CD4-positive, alpha-beta T cell treated with Interleukin-12 subunit alpha and Interleukin-12 subunit beta, for 1 hour (primary cell): ENCODE measurements at places on chromosomes 16 and 17.
A peak's percentile ranks its signal among the peaks of the same experiment; 100 is the strongest.

DNA sequence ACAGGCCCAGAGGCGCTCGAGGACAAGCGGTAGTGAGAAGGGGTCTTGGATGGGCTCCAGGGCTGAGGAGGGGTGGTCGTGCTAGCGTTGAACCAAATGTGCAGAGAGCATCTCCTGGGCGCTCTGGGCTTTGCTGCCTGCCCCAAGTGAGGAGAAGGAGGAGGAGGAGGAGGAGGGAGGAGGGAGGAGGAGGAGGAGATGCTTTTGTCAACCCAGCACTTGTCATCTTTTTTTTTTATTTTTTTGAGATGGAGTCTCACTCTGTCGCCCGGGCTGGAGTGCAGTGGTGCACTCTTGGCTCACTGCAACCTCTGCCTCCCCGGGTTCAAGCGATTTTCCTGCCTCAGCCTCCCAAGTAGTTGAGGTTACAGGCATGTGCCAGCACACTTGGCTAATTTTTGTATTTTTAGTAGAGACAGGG lies 59.8 kb downstream of the PGS1 start:
- no peak for DNase-seq

GRCh38 chr17:47649972-47650524 lies 329 bp downstream of the KPNB1 start:
- DNase-seq = peak; percentile 58

DNA sequence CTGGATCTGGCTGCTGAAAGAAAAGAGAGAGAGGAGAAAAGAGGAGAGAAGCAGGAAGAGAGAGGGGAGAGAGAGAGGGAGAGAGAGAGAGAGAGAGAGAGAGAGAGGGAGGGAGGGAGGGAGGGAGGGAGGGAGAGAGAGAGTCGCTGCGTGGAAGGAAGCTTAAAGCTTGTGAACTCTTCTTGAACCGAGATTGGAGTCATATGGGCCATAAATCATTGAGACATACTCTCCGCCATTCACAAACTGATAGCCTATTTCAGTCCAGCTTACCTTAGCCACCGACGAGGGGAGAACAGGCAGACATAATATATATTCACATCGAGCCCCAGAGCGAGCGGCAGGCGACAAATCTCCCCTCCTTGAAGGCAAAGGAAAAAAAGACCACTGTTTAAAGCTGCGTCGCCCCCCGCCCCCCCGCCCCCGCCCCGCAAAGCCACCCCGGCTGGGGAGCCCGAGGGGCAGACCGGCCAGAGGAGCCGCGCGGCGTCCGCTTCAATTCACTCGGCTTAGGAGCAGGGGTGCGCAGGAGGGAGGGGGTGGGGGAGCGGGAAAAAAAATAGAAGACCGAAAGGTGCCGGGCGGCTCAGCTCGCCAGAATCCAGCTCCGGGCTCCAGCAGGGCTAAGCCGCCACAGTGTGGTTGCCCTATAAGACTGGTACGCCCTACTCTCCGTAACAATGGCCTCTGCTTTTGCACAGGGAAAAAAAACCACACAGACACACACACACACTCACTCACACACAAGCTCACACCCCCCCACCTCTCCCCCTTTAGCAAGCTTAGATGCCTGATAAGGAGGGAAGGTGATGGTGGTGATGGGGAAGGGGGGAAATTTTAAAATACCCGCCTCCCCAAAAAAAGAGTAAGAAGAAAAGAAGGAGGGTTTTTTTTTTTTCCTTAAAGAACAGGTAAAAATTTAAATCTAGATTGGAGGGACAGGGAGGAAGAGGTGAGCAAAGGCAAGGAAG lies 10.6 kb upstream of the HOXB2 start:
- peak; percentile 24 for DNase-seq

- no peak for DNase-seq
Observed at GRCh38 chr16:47634727-47635126, 173.6 kb downstream of the PHKB start.

GRCh38 chr16:82300374-82300951 lies 130.4 kb upstream of the MPHOSPH6 start:
- no peak for DNase-seq

- DNase-seq = no peak
Observed at GRCh38 chr16:85422632-85423550, 190.2 kb upstream of the GSE1 start.

GRCh38 chr17:57016071-57016763 lies 38.3 kb downstream of the SCPEP1 start:
- DNase-seq = no peak

DNA sequence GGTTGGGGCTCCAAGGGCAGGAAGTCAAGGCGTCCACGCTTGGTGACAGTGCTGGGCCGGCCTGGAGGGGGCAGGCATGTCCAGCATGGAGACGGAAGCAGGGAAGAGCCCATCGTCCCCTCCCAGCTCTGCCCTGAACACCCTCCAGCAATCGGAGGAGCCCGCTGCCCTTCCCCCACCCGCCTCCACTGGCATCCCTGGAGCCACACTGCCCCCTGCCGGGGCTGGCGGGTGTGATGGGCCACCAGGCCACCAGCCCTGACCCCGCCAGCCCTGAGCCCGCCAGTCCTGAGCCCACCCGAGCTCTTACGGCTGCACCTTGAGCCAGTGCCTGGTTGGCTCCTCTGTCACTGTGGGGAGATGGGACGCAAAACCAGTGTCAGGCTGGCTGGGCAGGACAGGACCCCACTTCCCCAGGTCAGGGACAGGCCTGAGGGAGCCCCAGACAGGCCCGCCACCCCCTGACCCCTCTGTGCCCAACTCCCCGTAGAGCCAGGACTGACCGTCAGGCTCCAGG lies 4.1 kb upstream of the CDH15 start:
- DNase-seq = peak; percentile 82

DNA sequence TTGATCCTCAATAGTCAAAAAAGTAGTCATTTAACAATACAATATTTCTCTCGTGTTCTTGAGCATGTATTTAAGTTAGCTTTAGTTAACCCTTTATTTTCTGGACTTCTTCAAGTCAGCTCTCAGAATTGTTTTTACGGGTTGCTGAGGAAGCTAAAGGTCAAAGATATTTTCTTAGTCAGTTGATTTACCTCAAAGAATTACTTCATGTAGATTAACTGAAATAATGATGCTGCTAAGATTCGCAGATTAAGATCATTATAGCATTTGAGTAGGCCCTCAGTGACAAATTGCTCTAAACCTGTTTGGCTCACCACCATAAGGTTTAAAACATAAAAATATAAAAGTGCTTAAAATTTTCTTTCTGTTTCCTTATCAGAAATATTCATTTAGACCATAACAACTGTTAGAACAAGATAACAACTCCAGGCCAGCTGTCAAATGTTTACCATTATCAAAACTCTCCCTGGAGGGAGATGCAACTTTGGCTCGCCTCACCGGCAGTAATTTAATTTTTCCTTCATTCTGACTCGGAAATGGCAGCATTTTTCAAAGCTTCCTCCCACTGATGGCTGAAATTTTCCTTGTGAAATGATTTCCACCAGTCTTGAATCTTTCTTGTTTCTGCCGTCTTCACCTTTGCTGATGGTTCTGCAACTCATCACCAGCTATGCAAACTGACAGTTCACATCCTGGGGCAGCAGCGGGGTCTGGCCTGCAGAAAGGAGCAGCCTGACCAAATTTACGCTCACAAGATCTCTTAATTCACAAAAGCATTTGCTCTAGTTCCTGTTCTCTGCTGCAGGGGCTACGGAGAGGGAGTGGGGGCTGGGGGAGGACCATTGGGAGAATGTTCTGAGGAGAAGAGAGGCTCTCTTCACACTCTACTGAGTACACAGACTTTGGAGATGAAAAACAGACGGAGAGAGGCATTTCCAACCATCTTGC lies 254.8 kb upstream of the TBX2 start:
- DNase-seq = no peak

- DNase-seq = no peak
Observed at GRCh38 chr16:86022381-86022960, 123.5 kb downstream of the IRF8 start.

DNA sequence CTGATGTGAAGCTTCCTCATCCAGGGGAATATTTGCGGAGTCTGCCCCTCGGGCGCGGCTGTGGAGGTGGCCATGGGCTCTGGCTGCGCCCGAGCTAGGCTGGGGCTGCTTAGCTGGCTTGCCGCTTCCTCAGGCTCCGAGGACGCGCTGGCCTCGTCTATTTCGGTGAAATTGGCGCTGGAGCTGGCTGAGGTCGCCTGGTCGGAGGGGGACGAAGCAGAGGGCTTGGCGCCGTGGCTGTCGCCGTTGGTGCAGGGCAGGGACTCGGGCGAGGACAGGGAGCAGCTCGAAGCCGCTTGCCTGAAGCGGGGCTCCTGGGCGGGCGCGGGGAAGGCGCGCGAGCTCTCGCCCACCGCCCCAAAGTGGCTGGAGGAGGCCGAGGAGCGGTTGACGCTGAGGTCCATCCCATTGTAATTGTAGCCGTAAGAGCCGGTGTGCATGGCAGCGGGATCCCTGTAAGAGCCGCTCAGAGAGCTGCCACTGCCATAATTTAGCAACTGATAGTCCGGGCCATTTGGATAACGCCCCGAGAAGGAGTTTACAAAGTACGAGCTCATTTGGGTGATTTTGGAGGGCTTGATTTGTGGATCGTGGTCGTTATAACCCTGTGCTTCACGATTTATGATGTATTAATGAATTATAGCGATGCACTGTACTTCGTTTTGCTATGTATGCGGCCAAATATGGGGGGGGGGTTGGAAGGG lies at the start of gene HOXB5:
TSS of gene HOXB5 (minus strand) at position 654 of the 704 bp plus-strand sequence. CDS start at position 557, 97 bp downstream.
- no peak for DNase-seq

DNA sequence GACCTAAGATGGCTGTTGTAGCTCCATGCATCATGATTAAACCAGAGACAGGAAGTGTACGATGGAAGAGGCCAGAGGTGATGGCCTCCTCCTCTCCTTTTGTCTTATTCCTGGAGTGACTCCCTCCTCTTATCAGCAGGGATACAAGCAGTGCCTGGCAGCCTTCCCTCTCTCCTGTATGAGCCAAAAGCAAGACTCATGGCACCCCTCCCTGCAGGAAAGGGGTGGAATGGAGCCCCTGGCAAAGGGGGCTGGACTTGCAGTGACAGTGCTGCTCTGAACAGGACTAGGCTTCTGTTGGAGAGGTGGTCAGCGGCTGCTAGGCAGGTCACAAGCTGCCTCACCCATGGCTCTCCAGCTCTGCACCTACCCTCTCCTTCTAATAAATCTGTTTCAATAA lies 8.4 kb downstream of the TXNL4B start:
- no peak for DNase-seq

DNA sequence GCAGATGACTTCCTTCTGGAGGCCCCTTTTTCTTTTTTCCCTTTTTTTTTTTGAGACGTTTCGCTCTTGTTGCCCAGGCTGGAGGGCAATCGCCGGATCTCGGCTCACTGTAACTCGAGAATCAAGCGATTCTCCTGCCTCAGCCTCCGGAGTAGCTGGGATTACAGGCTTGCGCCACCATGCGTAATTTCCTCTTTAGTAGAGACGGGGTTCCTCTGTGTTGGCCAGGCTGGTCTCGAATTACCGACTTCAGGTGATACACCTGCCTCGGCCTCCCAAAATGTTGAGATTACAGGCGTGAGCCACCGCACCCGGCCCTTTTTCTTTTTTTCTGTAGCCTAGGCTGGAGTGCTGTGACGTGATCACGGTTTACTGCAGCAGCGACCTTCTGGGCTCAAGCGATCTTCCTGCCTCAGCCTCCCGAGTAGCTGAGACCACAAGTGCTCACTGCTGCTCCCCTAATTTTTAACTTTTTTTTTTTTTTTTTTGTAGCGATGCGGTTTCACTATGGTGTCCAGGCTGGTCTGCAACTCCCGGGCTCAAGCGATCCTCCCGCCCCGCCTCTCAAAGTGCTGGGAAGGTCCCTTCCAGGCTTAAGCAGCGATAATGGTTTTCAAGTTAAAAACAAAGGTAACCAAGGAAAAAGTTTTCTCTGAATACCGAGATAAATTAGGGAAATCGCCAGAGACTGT lies 956 bp upstream of the IST1 start:
- DNase-seq = peak; percentile 54

DNA sequence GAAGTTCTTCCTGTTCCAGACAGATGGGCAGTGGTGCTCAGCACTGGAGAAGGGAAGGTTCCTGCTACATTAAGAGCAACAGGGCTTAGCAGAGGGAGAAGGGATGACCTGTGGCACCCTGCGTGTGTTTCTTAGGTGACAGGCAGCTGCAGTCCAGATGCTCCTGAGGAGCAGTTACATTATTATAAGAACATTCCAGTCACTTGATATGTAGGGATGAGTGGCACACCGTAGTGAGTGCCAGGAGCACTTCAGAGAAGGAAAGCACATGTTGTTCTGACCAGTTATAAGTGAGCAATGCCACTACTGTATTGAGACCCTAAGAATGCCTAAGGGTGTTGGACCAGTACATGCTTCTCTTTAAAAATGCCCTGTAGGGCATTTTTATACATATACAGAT lies 39.9 kb upstream of the MRC2 start:
- DNase-seq = no peak

- no peak for DNase-seq
Observed at GRCh38 chr16:17412221-17412620, 58.5 kb downstream of the XYLT1 start.

DNA sequence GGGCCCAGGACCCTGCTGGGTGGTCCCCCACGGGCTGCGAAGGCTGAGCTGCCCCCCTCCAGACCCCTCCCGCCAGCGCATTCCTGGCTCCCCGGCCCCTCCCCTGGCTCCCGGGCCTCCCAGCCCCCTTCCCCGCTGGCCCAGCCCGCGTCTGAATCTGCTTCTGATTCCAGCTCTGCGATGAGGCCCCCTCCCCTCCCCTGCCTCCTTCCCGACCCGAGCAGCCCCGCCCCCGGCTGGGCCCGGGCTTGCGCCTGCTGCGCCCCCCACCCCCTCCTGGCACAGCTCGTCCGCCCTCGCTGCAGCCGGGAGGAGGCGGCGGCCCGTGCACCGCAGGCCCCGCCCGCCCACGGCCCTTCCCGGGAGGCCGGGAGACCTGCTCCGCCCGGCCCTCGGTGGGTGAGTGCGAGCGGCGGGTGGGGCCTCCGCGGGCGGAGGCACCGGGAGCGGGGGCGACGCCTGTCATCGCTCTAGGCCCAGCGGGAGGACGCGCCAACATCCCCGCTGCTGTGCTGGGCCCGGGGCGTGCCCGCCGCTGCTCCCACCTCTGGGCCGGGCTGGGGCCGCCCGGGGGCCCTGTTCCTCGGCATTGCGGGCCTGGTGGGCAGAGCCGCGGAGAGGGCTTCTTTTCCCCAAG lies at the start of gene NTN3:
TSS of gene NTN3 (plus strand) at position 282 of the 637 bp plus-strand sequence. CDS start 405 bp downstream, outside the sequence.
- no peak for DNase-seq

DNA sequence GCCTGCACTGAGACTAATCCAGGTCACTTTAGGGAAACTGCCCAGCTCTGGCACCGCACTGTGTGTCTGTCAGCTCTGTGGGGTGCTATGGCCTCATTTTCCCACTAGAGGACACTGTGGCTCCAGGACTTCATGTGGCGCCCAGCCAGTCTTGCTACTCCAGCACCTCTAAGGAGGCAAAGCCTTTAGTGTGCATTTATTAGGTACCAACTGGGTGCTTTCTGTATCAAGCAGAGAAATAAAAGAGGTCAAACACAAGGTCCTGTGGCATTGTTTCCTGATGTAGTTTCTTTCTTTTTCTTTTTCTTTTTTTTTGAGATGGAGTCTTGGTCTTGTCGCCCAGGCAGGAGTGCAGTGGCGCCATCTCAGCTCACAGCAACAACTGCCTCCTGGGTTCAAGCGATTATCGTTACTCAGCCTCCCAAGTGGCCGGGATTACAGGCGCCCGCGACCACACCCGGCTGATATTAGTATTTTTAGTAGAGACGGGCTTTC lies 12.5 kb upstream of the RHBDL3 start:
- DNase-seq = peak; percentile 68
